ENCODE measurements at places on chromosomes 13 and 19.

DNA sequence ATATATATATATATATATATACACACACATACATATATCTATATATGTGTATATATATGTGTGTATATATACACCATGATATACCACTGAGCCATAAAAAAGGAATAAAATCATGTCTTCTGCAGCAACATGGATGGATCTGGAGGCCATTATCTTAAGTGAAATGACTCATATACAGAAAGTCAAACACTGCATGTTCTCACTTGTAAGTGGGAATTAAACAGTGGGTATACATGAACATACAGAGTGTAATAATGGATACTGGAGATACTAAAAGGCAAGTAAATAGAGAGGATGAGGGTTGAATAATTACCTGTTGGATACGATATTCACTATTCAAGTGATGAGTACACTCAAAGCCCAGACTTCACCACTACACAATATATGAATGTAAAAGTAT lies 332.6 kb downstream of the SLITRK1 start:
- no peak for DNase-seq

DNA sequence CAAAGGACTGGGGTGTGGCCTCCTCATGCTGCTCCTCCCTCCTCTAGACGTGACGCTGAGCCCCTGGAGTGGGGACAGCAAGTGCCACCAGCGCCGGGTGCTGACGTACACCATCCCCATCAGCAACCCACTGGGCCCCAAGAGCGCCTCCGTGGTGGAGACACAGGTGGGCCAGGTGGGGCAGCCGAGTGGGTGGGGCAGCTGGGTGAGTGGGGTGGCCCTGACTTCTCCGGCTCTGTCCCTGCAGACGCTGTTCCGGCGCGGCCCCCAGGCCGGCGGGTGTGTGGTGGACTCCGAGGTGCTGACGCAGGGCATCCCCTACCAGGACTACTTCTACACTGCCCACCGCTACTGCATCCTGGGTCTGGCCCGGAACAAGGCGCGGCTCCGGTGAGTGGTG lies 11.1 kb upstream of the SCN1B start:
- no peak for DNase-seq

DNA sequence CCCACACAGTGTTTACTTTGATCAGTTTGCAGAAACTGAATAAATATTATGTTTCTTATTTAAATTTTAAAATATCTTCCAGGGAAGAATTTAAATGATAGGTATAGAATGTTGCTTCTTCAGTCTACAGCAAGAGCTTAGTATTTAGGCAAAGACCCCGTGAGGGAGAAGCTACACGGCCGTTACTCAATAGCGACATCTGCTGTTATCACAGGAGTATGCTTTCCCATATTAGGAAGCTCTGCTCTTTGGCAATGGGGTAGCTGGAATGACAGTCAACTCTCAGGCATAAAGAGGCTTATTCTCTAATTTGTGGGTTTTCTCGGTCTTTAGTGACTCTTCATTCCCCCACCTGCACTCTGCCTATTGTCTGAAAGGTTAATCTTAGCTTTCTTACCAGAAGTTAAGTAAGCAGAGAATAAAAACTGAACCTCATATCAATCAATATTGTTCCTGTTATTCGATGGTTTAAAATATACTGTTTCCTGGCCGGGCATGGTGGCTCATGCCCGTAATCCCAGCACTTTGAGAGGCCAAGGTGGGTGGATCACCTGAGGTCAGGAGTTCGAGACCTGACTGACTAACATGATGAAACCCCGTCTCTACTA lies 13.2 kb upstream of the LHFPL6 start:
- DNase-seq = no peak

GRCh38 chr13:81927347-81927746 lies 1586.4 kb upstream of the SPRY2 start:
- no peak for DNase-seq

DNA sequence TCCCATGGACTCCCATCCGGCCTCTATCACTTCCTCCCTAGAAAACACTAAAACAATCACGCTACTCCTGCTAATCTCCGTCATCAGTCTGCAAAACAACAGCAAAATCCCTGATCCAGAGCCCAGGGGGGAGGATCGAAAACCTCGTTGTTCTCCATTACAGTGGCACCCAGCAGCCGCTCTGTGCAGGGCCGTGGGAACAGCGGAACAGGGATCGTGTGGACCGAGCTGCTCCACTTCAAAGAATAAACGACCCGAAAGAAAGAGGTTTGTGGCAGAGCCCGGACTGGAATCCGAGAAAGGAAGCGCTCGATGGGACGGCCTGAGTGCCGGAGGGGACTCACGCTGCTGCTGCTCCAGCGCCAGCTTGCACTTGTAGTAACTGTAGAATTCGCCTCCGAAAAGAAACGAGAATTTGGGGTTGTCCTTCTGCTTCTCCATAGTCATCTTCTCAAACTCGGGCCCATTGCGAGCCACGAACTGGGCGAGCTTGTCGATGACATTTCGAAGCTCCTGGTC lies 652 bp downstream of the CHERP start:
- DNase-seq = no peak

- no peak for DNase-seq
Measured at GRCh38 chr13:91557328-91558090, 159.1 kb downstream of the GPC5 start.

DNA sequence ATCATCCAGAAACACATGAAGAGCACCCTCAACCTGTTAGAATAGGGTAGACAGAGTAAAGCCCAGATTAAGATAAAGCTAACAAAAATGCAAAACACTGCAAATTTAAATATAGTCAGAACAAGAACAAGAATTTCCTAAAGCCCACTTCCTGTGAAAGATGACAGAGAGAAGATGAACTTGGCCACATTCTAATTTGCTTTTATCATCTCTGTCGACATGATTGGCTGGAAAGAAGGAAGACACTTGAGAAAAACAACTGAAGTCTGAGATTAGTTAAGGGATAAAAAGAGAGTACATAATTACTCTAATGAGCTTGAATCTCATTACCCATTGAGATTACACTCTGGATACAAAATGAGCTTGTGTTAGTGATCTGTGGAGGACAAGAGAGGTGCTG lies 537.6 kb downstream of the KLF5 start:
- DNase-seq = no peak
